ENCODE measurements at places on chromosomes 16 and 17. TPM values are rescaled to one million over a fixed set of nuclear protein-coding genes. Genes with fewer than 3 reads are reported as not detected.

SLC16A11 gene
- polyA plus RNA-seq = not detected

SPATA32 gene
- polyA plus RNA-seq = not detected

PRCD gene
- polyA plus RNA-seq = 4.9 TPM

HBZ gene
- not detected for polyA plus RNA-seq

All from Purkinje cell (primary cell).